ENCODE measurements at places on chromosomes 11 and 22.

- DNase-seq: no peak
Observed at GRCh38 chr11:90809581-90809980, 586.7 kb upstream of the CHORDC1 start.

DNA sequence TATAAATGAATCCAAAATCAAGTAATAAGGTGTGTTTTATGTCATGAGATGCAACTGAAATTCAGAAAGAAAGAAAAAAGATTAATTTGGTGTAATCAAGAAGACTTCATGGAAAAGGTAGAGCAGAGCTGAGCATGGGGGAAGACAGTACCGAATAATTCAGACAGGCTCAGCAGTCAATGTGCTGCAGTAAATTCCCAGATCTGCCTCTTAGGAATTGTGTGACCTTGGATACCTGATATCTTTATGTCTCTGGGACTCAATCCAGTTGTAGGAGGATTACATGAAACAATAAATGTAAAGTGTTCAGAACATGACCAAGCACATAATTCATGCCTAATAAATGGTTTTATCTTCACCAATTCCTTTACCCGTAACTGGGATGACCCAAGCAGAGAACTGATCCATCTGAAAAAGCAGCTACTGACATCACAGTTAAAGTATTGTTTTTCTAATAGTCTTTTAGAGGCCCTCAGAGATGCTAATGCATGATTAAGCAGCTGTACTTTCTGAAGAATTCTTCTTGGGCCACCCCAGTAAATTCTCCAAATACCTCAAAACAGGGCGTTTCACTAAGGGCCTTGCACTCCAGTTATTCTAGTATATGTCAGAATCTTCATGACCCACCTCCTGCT is 7.8 kb downstream of the MS4A12 start:
- no peak for DNase-seq

GRCh38 chr11:123678246-123678645 is 23.8 kb upstream of the SCN3B start:
- no peak for DNase-seq

- DNase-seq: no peak
Observed at GRCh38 chr11:117998664-117999353, 12.6 kb downstream of the IL10RA start.

DNA sequence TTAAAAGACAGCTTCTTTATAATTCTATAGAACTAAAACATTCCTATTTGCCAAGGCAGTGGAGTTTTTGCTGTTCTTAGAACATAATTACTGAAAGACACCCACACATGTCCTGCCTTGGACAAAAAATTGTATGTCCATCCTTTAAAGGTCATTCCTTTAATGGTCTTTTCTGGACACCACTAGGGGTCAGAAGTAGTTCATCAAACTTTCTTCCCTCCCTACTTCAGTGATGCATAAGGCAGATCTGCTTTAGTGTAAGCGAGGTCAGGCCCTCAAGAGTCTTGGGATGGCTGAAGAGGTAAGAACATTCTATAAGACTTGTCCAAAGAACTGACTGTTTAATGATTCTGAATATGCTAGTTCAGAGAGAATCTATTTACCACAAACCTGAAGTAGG is 4.3 kb upstream of the OR51V1 start:
- DNase-seq: peak; percentile 75

DNA sequence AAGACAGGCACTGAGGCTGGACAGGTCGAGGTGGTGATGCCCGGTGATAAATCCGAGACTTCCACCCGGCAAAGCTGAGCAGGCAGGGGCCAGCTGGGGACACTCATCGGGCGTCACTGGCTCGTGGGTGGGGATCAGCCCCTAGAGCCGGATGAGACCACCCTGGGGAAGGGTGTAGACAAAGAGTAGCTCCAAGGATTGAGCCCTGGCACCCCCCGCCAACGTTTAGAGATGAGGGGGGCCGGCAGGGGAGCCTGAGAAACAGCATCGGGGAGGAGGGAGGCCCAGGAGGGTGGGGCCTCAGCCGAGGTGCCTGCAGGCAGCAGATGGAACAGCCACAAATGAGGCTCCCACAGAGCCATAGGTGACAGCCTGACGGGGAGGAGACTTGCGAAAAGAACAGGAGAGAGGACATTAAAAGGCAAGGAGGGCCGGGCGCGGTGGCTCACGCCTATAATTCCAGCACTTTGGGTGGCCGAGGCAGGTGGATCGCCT is 27.4 kb upstream of the CBX7 start:
- no peak for DNase-seq

- DNase-seq: no peak
Observed at GRCh38 chr11:65744699-65745042, 24.1 kb upstream of the RNASEH2C start.

DNA sequence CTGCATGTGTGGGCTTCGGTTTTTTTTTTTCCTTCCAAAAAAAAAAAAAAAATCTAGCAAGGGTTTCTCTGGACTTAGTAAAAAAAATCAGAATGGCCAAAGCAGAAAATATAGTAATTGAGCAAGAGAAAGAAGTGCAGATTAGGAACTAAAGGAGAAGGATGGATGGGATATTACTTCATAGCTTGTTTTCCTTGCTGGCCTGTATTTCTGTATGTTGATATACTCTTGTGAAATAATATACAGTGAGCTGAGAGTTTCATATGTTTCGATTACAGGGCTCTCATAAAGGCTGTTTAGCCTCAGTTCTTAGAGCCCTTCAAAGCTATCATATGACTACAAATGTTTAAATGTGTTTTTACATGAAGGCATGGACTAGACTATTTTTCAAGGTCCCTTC is 34.3 kb upstream of the NFRKB start:
- DNase-seq: no peak

DNA sequence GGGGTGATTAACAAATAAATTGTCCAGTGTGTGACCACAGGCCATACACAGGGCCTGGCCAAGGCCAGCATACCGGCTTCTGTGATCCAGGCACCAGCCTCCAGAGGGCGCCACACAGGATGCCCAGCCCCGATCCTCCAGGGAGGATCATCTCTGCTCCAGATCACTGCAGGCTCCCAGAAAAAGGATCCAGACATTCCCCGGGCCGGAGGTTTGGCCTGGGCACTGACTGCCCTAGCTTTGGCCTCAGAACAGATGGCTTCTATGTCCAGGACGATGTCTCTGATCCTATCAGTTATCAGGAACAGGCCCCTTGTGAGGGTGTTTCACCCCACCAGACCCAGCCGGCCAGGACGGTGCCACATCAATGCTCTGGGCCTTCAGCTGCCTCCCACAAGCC is 74.5 kb upstream of the LMO1 start:
- DNase-seq: peak; percentile 46

DNA sequence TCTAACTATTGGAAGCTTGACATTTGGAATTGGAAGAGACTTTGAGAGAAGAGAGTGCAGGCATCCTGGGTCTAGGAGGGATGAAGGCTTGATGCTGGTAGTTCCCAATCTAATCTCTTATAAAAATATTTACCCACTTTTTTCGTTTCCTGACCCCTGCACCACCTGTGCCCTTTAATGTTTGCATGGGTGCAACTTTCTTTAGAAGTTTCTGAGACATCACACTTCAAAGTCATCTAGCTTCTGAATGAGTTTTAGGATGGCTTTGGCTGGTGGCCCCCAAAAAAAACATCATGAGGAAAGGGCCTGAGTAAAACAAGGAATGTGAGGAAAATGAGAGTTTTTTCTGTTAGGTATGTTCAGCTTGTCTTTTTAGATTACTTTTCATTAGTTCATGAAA is 1.1 kb downstream of the POLD3 start:
- DNase-seq: no peak

DNA sequence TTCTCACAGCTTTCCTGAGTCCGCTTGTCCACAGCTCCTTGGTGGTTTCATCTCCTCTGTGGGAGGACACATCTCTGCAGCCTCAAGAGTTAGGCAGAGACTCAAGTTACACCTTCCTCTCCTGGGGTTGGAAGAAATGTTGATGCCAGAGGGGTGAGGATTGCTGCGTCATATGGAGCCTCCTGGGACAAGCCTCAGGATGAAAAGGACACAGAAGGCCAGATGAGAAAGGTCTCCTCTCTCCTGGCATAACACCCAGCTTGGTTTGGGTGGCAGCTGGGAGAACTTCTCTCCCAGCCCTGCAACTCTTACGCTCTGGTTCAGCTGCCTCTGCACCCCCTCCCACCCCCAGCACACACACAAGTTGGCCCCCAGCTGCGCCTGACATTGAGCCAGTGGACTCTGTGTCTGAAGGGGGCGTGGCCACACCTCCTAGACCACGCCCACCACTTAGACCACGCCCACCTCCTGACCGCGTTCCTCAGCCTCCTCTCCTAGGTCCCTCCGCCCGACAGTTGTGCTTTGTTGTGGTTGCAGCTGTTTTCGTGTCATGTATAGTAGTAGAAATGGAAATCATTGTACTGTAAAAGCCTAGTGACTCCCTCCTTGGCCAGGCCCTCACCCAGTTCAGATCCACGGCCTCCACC is 11.7 kb downstream of the RASD2 start:
- peak; percentile 28 for DNase-seq

DNA sequence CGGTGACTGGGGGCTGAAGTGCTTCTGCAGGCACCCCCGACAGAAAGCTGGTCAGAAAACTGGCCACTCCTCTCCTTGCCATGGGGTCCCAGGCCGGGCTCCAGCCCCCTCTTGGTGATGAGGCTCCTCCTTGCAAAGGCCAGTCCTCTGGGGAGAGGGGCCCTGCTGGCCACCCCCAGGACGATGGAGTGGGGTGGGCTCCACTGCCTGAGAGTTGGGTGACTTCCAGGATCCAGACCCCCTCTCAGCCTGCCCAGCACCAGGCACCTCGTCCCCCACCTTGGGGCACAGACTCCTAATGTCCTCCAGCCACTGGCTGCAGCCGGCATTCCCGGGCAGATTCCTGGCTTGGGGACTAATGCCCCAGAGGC is 441 bp upstream of the RPS6KA4 start:
- no peak for DNase-seq

GRCh38 chr11:63804259-63804658 is 9.0 kb upstream of the SPINDOC start:
- no peak for DNase-seq

DNA sequence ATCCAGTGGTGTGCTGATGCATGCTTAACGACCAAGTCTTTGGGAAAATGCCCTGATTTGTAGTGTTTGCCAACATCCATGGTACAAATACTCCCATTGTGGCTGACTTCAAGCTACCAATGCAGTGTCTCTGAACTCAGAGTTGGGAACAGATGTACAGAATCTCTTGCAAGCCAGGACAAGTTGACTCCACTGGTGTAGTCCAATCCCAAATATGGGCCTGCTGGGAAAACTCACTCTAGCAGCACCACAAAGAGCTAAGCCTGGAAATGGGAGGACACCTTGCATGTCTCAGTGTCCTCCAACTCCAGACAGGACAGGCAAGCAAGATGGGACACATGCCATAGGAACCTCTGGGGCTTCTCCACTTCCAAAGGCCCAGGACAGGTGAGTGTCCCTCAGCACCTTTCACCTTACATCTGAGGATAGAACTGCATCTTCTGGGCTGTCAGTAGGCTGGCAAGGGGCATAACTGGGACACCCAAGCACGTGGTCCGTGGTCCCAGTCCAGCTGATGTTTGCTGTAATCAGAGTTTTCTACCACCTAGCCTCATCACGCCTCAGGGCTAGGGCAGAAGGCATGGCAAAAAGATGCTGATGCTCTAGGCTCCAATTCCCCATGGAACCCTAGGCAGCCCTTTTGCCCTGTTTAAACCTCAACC is 6.5 kb downstream of the LMO1 start:
- DNase-seq: no peak

DNA sequence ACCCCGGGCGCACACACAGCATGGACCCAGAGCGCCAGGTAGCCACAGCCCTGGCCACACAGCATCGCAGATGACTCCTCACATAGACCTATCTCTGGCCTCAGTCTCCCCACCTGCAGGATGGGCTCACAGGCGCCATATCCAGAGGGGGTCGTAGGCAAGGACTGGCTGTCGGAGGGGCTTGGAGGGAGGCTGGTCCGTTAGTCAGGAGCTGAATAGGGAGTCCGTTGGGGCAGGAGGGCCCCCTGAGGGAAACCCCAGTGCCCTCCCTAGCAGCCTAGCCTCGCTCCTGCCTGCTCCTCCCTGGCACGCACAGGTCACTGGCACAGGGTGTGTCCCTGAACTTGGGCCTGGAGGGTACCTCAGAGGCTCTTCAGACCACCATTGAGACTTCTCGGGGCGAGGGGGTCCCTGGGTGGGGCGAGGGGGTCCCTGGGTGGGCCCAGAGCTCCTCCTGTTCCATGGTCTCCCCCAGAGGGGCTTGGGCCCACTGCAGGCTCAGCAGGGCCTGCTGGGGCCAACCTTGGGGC is 2.0 kb downstream of the PLXNB2 start:
- no peak for DNase-seq

- peak; percentile 30 for DNase-seq
Observed at GRCh38 chr11:3855808-3856491, 486 bp downstream of the STIM1 start.

GRCh38 chr22:41241133-41241676 is 474 bp upstream of the CHADL start:
- no peak for DNase-seq

- no peak for DNase-seq
Observed at GRCh38 chr11:91187314-91187713, 964.5 kb upstream of the CHORDC1 start.

DNA sequence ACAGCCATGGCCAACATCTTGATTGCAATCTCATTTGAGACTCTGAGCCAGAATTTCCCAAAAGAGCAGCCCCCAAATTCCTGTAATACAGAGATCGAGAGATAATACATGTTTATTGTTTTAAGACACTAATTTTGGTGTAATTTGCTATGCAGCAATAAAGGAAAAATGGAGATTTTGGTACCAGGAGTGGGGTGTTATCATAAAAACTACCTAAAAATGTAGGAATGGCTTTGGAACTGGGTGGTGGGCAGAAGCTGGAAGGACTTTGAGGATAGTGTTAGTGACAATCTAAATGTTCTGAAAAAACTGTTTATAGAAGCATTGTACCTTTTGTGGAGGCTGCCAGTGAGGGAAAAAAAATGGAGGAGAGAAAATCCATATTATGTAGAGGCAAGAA is 32.4 kb downstream of the C11orf96 start:
- no peak for DNase-seq

GRCh38 chr11:123054301-123055065 is 7.5 kb downstream of the HSPA8 start:
- peak; percentile 45 for DNase-seq

GRCh38 chr11:17845431-17845881 is 110.9 kb downstream of the KCNC1 start:
- peak; percentile 24 for DNase-seq

DNA sequence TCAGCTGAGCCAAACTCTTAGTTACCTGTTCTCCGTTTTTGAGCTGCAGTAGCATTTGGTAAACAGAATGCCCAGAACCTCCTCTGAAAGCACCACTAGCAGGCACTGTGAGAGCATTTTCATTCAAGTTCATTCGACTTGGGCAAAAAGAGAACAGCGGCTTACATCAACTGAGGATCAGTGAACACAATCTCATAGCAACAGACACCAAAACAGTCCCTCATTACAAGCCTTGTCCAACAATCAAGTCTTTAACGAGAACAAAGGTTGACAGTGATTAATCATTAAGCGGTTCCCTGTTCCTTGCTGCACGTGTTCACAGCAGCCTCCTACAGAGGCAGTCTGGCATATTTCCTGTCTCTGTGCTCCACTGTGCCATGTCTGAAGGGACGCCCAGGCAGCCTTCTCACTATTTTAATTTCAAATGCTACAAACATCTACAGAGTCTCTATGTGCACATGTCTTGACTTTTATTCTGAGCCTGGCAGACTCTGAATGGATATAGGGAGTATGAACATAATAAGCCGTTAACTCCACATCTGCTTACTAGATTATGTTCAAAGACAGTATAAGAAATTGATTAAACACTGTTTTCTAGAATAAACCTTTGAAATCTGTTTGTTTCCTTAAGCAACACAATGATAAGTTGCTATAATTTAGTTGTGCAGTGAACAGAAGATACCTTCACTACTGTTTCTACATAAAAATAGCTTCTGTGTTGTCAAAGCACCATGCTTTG is 88.3 kb upstream of the MTMR2 start:
- DNase-seq: peak; percentile 22
